ENCODE measurements at places on chromosomes 5 and 9. TPM values are rescaled to one million over a fixed set of nuclear protein-coding genes. Genes with fewer than 3 reads are reported as not detected.

C9orf153 gene
- total RNA-seq = 7.6 TPM

GRCh38 chr9:133768859-133769510 lies 30.8 kb upstream of the SARDH start:
- DNase-seq = peak; percentile 98
- peak overlapping the region; percentile 70 for H3K4me3 ChIP-seq
- H3K27ac ChIP-seq = peak overlapping the region; percentile 92
- H3K27me3 ChIP-seq = no peaks in the 10 kb centered on the region

- DNase-seq = no peak
- H3K27me3 ChIP-seq = no peaks in the 10 kb centered on the region
- H3K4me3 ChIP-seq = no peak overlapping the region
These were observed 4.1 kb upstream of the SLC1A1 start for GRCh38 chr9:4486176-4486575.

ZNG1A gene
- 64.6 TPM for total RNA-seq

DNA sequence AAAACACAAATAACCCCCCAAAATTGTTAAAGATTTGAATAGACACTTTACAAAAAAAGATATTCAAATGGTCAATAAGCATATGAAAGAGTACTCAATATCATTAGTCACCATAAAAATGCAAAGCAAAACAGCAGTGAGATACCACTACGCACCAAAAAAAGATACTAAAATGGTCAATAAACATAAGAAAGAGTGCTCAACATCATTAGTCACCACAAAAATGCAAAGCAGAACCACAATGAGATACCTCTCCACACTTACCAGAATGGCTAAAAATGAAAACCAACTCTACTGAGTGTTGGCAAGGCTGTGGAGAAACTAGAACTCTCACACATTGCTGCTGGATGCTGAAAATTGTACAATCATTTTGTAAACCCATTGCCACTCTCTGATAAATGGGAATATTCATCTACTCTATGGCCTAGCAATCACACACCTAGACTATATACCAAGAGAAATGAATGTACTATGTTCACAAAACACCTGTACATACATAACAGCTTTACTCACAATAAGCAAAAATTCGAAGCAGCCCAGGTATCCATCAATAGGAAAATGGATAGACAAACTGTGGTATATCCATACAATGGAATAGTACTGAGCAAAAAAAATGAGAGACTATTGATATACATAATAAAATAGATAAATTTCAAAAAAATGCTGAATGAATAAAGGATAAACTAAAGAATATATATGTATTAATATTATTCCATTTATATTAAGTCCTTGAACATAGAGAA lies 205.0 kb upstream of the DAPK1 start:
- no peak overlapping the region for H3K4me3 ChIP-seq
- no peaks in the 10 kb centered on the region for H3K27me3 ChIP-seq
- no peak for DNase-seq
- H3K4me1 ChIP-seq = no peaks in the 10 kb centered on the region

- peaks cover 23% of the 10 kb centered on the region for H3K4me1 ChIP-seq
- H3K27ac ChIP-seq = no peak overlapping the region
- no peak overlapping the region for H3K4me3 ChIP-seq
These were observed 213.8 kb downstream of the ARHGAP26 start for GRCh38 chr5:142984011-142984410.

DNA sequence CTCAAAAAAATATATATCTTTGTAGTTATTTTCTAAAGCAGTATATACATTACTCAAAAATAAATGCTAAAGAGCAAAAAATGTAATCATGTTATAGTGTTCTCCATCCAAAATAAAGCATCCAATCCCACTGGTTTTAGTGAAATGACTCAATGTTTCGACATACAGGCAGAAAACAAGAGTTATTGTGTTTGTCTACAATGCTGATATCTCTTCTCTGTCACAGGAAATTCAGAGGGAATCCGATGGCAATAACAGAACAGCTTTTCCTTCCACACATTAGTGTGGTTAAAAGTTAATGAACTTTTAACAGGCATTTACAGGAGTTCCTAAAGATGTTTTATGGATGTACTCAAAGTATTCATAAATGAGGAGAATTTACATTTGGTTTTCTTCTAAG lies 12.0 kb downstream of the TTC33 start:
- no peak for DNase-seq
- peaks cover 6% of the 10 kb centered on the region for H3K36me3 ChIP-seq
- no peak overlapping the region for H3K4me3 ChIP-seq

GRCh38 chr9:85501456-85501855 lies 240.3 kb downstream of the AGTPBP1 start:
- H3K36me3 ChIP-seq = no peaks in the 10 kb centered on the region
- H3K27ac ChIP-seq = no peak overlapping the region

- H3K4me1 ChIP-seq = peaks cover 29% of the 10 kb centered on the region
- H3K27ac ChIP-seq = peak overlapping the region; percentile 93
- DNase-seq = no peak
- peak overlapping the region; percentile 66 for H3K4me3 ChIP-seq
These were observed 790 bp downstream of the PTAR1 start for GRCh38 chr9:69759021-69759420.

SIT1 gene
- total RNA-seq = 0.26 TPM

DNA sequence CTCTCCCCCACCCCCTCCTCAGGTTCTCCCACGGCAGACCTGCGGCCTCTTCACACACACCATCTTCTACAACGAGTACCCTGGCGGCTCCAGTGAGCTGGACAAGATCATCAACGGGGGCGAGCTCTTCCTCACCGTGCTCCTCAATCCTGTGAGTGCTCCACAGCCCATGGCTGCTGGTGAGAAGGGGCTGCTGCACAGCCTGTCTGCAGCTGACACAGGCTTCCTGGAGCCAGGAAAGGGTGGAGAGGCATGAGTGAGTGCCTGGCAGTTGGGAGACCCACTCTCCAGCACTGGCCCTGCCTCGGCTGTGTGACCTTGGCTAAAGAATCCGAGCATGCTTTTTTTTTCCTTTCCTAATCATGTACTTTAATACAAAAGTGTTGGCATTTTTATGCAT lies 31.3 kb downstream of the NDST1 start:
- no peak for DNase-seq
- H3K4me3 ChIP-seq = no peak overlapping the region
- H3K4me1 ChIP-seq = peaks cover 5% of the 10 kb centered on the region
- H3K27ac ChIP-seq = no peak overlapping the region

DNA sequence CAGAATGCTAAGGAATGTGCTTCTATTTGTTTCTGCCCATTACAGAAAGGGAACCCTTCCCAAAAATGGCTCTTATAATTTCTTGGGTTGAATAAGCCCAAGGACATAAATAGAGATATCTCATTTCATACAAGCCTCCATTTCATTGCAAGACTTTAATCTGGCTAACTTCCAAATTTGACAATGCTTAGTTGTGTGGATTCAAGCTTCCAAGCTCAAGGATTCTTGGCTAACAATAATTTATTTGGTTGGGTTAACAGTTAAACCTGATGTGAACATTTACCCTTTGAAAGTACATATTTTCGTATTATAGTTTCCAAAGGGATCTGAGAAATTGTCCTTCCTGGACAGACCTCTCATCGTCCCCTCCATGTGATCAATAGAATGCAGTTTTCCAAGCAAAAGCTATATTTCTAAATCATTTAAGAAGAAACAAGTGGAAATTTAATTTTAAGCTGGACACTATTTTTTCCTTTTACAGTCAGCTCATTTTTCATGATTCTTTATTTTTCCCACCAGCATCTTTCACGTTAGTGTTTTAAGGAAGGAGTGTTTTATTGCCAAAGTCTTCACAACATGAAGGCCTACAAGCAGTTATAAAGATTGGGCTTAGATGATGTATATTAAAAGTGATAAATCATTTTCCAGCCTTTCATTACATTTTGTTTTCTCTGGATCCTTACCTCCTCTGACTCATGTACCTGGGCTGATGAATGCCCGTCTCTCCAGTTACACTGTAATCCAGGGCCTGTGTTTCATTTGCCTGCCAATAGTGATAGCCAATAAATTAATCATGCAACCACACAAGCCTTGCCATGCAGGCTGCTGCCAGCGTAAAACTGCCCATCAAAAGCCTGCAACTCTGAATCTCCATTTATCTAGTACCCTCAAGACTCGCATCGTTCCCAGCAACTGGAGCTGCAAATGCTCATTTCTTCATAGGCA lies 176.7 kb downstream of the NTRK2 start:
- H3K27me3 ChIP-seq = no peaks in the 10 kb centered on the region
- DNase-seq = no peak
- peaks cover 6% of the 10 kb centered on the region for H3K4me1 ChIP-seq
- no peak overlapping the region for H3K27ac ChIP-seq
- no peaks in the 10 kb centered on the region for H3K36me3 ChIP-seq

DNA sequence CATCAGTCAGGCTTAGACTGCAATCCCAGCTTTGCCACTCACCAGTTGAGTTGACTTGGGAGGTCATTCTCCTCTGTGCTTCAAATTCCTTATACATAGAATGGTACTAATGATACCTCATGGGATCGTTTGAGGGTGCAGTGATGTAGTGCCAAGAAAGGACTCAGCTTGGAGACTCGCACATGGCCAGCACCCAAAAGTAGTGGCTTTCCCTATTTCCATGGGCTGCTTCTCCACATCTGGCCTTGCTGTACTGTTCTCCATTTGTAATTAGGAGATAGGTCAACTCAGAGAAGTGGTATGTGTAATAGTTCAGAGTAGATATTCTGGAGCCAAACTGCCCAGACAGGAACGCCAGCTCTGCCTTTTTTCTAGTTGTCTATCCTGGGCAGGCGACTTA lies 5.5 kb downstream of the CCL19 start:
- H3K27me3 ChIP-seq = no peaks in the 10 kb centered on the region
- no peaks in the 10 kb centered on the region for H3K36me3 ChIP-seq
- H3K4me1 ChIP-seq = no peaks in the 10 kb centered on the region
- no peak overlapping the region for H3K27ac ChIP-seq
- H3K4me3 ChIP-seq = no peak overlapping the region

DNA sequence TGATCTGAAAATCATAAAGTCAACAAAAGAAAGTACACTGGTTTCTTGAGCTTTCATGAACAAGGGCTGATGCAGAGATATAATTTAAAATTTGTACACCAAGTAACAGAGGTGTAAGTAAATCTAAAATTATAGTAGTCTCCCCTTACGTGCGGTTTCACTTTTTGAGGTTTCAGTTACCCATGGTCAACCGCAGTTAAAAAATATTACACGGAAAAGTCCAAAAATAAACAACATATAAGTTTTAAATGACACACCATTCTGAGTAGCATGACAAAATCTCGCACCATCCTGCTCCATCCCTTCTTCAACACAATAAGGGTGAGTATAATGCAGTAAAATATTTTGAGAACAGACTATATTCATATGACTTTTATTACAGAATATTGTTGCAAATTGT lies 54.4 kb downstream of the AUH start:
- H3K36me3 ChIP-seq = no peaks in the 10 kb centered on the region
- peaks cover 29% of the 10 kb centered on the region for H3K4me1 ChIP-seq

DNA sequence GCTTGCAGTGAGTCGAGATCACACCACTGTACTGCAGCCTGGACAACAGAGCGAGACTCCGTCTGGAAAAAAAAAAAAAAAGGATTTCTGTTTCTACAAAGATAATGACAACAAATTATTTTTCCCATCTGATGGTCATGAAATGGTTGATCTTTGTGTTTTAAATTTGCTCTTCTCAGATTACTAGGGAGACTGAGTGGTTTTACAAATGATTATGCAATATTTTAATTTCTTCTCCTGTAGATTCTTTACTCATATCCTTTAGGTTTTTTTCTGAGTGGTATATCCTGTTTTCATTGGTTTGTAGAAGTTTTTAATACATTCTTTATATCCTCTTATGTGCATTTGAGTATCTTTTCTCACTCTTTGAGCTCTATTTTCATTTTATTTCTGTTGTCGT lies 20.6 kb upstream of the AUH start:
- H3K36me3 ChIP-seq = no peaks in the 10 kb centered on the region
- H3K4me1 ChIP-seq = peaks cover 11% of the 10 kb centered on the region
- no peak overlapping the region for H3K4me3 ChIP-seq
- no peak overlapping the region for H3K27ac ChIP-seq
- DNase-seq = no peak

GRCh38 chr5:9207817-9208418 lies 338.0 kb downstream of the SEMA5A start:
- no peaks in the 10 kb centered on the region for H3K4me1 ChIP-seq
- H3K27me3 ChIP-seq = no peaks in the 10 kb centered on the region
- no peak for DNase-seq
- H3K27ac ChIP-seq = no peak overlapping the region
- H3K4me3 ChIP-seq = no peak overlapping the region

- H3K4me1 ChIP-seq = no peaks in the 10 kb centered on the region
- no peak overlapping the region for H3K4me3 ChIP-seq
- DNase-seq = no peak
- H3K36me3 ChIP-seq = no peaks in the 10 kb centered on the region
These were observed 209.7 kb upstream of the NUDT12 start for GRCh38 chr5:103772248-103772647.

GRCh38 chr5:115758356-115758755 lies 58.1 kb downstream of the CDO1 start:
- no peak overlapping the region for H3K27ac ChIP-seq
- H3K4me1 ChIP-seq = no peaks in the 10 kb centered on the region
- H3K4me3 ChIP-seq = no peak overlapping the region
- no peaks in the 10 kb centered on the region for H3K36me3 ChIP-seq

ICE1 gene
- 15.6 TPM for total RNA-seq

LTC4S gene
- total RNA-seq = 16.2 TPM

GRCh38 chr5:31106691-31107090 lies 86.8 kb upstream of the CDH6 start:
- no peak overlapping the region for H3K4me3 ChIP-seq
- H3K36me3 ChIP-seq = no peaks in the 10 kb centered on the region
- no peak for DNase-seq

DNA sequence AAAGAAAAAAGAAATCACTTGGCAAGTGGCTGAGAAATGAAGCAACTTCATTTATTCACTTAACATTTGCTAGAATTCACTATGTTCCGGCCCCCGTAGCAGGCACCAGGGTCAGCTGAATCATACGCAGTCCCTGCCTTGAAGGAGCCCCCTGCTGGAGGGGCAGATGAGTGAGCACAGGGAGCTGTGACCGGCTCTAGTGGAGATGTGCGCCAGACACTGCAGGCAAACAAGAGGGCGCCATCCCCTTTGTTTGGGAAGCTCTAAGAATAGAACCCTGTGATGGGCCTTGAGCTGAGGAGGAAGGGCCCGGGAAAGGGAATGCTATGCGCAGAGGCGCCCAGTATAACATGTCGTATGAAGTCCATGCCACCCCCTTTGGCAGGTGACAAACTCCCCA lies 20.2 kb upstream of the RPL26L1 start:
- H3K27me3 ChIP-seq = no peaks in the 10 kb centered on the region
- H3K4me3 ChIP-seq = no peak overlapping the region
- no peaks in the 10 kb centered on the region for H3K4me1 ChIP-seq
- no peak for DNase-seq
- H3K27ac ChIP-seq = no peak overlapping the region

GRCh38 chr9:26170190-26170589 lies 491.9 kb upstream of the TUSC1 start:
- no peak for DNase-seq
- H3K4me1 ChIP-seq = no peaks in the 10 kb centered on the region
- no peak overlapping the region for H3K4me3 ChIP-seq
- H3K36me3 ChIP-seq = no peaks in the 10 kb centered on the region

PCDHB6 gene
- total RNA-seq = 1.0 TPM

GRCh38 chr5:60207040-60207439 lies 313.5 kb upstream of the PDE4D start:
- H3K4me3 ChIP-seq = no peak overlapping the region
- H3K36me3 ChIP-seq = no peaks in the 10 kb centered on the region
- no peaks in the 10 kb centered on the region for H3K27me3 ChIP-seq

AFAP1L1 gene
- 5.9 TPM for total RNA-seq

ACTL7A gene
- not detected for total RNA-seq
